Mesendoderm (in vitro differentiated cells): ENCODE measurements at places on chromosomes 16 and 17.

GRCh38 chr17:80292521-80292971, 31.9 kb downstream of the RNF213 start:
- DNase-seq, result no peak

DNA sequence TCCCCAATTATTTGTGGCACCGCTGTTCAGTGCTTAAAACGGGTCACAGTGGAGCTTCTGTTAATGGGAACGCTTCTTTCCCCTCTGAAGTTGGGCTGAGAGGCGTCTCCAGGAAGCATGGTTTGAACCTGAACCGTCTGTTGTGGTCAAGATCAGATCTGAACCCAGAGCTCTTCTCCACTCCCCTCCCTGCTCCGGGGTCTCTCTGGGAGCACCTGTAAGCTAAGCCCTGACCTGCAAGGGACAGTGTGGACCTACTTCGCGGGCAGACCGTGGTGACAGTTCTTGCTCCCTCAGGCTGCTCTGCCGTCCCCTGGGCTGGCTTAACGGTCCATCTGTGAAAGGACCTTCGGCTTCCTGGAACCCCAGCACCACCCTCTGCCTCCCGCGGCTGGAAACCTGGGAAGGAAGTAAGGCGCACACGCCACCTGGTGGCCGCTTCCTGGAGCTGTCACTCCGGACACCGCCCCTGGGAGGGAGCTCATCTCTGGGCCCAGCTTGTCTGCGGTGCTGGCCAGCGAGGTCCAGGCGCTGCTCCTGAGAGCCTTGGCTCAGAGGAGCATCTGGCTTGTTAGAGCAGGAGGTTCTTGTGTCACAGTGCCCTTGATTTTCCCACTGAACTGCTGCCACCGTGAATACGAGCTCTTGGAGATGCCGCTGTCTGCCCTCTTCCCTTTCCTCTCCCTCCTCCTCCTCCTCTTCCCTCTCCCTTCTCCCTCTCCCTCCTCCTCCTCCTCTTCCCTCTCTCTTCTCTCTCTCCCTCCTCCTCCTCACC, 518.5 kb upstream of the EEF2KMT start:
- DNase-seq, result peak; percentile 86

GRCh38 chr16:87850009-87851006, 19.0 kb downstream of the SLC7A5 start:
- DNase-seq, result peak; percentile 73

DNA sequence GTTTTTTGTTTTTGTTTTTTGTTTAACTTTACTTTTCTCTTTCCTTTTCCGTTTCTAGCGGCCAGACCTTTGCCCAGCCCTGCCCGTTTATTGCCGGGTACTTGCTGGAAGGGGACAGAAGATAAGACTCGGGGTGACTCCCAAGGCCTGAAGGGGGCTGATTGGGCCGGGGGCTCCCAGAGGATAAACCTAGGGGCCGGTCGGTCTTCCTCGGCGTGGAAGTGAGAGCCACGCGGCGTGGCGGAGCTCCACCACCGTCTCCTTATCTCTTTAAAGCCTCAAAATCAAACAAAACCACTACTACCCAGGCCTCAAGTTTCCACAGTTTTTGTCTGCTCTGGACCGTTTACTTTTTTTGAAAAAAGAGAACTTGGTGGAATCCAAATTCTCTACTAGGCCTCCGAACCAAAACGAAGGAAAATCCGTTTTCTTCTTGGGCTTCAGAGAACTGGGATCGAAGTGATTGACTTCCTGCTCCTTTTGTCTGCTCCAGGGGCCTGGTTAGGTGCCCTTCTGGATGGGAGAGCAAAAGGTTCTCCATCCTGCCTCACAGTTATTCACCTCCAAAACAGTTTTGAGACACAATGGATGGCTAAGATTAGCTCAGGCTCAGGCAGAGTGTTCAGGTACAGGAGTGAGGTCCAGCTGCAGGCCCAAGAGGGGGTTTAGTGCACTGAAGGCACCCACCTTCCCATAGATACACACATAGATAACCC, 8.5 kb upstream of the HOXB9 start:
- no peak for DNase-seq

GRCh38 chr16:75497558-75497957, 2.3 kb upstream of the CHST6 start:
- DNase-seq, result no peak

DNA sequence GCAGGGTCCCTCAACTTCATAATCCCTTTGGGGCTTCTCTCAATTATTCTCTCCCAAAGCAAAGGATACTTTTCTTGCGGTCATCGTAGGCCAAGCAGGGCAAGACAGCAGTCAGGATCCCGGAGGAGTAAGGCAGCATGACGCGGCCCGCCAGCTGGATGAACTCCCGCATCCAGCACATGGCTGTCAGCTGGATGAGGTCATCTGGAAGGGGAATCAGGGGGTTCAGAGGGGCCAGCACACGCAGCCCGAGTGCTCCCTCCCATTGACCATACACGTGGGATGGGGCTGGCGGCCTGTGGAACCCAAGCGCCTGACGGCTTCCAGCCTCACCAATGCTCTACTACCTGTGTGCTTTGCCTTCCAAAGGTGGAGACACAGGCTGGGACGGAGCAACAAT, 19.2 kb downstream of the VAC14 start:
- DNase-seq, result no peak
